Fibroblast of pulmonary artery (primary cell): ENCODE measurements at places on chromosomes 16 and 17.

DNA sequence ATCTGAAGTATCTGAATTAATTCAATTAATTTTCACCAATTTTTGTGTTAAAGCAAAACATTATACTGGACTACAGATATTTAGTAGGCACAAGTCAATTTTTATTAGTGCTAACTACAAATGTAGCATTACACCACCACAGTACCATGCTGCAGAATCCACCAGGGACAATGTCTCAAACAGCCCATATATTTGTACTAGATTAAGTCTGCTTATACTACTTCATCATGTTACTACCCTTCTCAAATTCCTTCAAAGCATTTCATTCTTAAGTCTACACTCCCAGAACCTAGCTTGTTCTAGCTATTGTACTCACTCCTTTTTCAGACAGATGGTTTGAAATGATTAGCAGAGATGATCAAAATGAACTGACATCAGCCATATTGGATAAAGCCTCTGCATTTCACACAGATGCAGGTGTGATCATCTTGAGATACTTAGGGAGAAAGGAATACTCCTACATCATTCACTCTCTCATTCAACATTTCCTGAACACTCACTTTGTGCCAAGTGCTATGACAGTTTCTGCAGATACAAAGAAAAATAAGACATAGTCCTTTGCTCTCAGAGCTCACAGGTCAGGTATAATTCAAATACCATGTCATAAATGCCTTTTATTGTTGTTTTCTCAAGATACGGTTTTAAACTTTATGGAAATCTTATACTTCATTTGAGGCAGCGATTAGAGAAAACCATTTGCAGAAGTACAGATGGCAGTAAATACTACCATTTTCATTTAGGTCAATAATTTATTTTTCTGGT is 47.7 kb downstream of the SMURF2 start:
- DNase-seq = no peak

DNA sequence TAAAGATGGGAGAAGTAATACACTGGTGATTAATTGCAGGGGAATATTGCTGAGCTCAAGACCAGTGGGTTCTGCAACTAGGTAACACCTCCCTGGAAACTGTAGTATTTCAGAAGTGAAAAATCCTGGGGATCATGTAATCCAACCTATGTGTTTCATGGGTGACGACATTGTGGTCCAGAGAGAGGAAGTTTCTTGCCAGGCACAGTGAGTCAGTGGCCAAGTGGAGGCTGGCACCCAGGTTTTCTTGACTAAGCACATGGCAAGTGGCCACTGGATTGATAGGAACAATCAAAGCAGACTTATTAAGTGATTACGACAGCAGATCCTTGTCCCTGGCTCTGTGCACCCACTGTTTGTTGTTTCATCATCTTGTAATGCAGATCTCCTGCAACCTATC is 14.6 kb upstream of the CIITA start:
- peak; percentile 67 for DNase-seq

GRCh38 chr17:75773121-75773807 is 8.3 kb upstream of the GALK1 start:
- no peak for DNase-seq

- DNase-seq = no peak
Observed at GRCh38 chr17:63445571-63445953, 544 bp downstream of the CYB561 start.

DNA sequence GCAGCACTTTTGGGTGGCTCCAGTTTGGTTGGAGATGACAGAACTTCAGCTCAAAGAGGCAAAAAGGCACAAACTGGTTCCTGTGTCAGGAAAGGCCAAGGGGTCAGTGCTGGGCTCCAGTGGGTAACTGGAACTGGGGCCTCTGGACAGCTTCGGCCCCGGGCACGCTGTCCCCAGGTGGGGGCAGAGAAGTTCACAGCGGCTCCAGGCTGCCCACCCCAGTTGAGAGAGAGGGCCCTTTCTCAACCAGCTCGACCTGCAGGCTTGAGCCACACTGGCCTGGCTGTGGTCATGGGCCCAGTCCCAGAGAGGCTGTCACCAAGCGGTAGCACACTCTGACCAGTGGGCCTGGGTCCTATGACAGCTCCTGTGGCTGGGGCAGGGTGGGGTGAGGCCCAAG is 24.5 kb downstream of the ADCY7 start:
- DNase-seq = no peak

DNA sequence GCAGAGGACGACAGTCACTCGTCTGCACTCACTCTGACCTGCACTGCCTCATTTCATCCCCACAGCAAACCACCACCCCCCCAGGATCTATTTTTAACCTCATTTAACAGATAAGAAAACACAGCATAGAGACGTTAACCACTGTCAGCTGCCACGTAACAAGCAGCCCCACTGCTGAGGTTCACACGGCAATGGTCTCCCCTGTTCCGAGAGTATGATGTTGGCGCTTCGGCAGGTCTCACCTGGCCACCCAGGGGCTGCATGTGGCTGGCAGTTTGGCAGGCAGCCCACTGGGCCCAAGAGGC is 16.1 kb downstream of the ZNF469 start:
- no peak for DNase-seq

DNA sequence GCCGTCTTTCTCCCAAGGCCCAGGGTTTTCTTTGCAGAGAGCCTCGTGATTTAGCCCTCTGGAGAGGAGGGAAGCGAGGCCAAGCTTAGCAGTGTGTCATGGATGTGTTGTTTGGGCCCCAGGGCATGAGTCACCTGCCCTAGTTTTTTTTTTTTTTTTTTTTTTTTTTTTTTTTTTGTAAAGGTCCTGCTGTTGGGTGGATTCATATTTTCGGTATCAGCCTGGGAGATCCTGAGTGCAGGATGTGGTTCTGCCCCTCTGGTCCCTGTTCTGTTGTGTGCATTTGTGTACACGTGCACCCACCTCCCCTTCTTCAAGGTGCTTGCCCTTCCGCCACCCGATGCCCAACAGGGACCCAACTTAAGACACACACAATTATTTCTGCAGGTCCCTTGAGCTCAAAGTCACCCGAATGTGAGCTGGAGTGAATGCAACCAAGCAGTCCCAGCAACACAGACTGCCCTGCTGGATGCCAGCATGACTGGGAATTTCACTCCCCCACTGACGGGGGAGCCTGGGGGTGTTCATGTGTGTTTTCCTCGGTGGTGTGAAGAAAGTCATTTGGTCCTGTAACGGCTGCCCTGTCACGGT is 265.8 kb upstream of the TNRC6C start:
- no peak for DNase-seq

- DNase-seq = no peak
Observed at GRCh38 chr16:28846933-28847273, 755 bp upstream of the TUFM start.

DNA sequence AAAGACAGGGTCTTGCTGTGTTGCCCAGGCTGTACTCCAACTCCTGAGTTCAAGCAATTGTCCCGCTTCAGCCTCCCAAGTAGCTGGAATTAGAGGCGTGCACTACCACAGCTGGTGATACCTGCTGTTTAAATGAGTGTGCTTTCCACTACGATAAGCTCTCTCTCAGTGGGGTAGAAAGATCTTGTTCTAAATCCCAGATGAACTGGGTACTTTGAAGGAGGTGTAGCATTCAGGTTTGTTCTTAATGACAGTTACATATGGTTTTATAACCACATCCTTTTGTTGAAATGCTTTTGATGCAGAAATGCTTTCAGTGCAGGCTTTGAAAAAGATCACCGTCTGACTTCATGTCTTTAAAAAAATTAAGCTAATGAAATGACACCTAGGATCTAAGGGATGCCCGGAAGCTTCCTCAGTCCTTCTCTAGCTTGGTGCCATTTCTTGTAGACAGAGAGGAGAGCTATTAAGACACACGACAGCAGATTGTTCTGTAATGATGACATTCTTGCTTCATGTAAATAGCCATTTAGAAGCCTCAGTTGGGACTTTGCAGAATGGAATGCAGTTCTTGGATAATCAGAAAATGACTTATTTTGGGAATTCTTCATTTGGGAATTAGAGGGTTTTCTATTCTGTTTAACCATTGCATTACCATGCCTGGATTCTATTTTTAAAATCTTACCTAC is 19.5 kb downstream of the PMM2 start:
- no peak for DNase-seq

DNA sequence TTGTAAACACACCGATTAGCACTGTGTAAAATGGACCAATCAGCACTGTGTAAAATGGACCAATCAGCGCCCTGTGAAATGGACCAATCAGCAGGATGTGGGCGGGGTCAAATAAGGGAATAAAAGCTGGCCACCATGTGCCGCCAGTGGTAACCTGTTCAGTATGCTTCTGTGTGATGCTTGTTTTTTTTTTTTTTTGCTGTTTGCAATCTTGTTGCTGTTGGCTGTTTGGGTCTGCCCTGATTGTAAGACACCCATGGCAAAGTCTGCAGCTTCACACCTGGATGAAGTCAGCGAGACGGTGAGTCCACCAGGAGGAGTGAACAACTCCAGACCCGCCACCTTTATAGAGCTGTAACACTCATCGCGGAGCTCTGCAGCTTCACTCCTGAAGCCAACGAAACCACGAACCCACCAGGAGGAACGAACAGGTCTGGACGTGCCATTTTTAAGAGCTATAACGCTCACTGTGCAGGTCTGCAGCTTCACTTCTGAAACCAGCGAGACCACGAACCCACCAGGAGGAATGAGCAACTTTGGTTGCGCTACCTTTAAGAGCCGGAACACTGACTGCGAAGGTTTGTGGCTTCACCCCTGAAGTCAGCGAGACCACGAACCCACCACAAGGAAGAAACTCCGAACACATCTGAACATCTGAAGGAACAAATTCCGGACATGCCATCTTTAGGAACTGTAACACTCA is 85.0 kb upstream of the MED9 start:
- no peak for DNase-seq

DNA sequence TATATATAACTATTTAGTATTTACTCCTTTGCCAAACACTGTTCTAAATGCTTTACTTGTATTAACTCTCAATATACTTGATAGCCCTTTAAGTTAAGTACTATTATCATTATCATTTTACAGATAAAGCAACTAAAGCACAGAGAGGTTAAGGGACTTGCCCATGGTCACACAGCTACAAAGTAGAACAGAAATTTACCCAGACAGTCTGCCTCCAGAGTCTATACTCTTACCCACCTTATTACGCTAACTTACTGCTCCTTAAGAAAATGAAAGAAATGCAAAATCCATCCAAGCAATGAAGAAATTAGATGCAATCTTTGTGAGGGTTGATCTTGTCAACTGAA is 25.4 kb upstream of the B4GALNT2 start:
- no peak for DNase-seq

DNA sequence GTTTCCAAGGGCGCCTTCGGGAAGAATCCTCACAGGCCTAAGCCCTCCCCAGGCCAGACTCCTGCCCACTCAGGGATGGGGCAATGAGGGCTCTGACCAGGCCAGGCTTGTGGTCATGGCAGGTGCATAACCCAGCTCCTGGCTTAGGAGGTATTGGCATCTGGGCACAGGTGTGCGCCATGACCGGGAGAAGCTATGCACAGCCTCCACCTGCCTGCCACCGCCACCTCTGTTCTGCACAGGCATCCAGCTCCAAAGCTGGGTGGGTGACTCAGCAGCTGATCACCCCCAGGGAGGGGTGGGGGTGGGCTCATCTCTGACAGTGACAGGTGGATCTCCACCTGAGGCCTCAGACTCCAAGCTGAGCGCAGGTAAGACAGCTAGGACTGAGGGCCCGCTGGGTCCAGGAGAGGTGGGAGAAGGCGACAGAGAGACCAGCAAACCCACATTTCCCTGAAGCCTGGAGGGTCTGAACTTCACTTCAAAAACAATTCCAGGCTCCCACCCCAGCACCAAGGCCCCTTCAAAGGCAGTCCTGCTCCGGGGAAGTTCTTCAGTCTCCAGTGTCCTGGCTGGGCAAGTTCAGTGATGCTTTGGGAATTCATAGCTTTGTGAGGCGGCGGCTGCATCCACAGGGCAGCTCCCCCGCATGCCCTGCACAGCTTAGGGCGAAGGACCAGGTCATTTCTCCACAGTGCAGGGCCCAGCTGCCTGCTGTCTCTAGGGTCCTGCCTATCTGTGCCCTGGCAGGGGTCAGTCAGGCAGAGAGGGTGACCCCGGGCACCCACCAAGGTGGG is 121.6 kb upstream of the SMURF2 start:
- DNase-seq = no peak

DNA sequence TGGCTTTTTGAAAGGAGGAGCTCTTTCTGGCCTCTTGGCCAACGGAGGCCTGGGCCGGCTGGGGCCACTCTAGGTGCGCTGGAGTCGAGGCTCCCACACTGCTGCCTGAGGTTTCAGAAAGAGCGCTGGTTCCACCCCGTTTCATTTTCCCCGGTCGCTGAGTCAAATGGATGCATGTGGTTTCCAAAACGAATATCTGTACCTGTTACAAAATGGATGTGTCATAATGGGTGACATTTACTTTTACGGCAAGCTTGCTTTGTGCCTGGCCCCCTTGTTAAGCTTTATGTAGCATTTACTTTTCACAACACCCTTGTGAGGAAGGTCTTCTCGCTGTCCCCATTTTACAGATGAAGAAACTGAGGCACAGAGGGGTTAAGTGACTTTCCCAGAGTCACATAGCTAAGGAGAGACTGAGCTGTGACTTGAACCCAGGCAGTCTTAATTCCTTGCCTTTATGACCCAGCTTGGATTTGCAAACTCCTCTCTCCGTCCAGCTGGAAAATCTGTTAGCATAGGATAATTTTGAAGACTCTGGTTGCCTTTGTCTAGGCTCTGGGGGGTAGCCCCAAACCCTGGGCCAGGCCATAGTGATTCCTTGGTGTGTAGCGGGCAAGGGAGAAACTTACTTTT is 10.6 kb downstream of the KSR1 start:
- no peak for DNase-seq

DNA sequence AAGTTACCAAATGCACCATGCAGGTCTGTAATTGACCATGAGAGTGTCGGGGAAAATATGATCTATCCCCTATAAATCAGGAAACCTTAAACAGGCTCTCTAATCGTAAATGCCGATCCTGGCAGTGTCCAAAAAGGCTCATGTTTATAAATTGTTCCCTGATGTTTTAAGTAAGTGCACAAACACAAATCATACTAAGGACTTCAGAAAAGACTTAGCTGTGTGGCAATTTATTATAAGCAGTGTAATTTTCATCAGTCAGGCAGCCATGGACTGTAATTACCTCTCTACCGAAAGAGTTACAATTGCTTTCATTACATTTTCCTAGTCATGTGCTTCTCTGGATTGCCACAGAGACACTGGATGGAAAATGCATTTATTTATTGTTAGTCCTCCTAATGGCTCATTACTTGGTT is 73.4 kb upstream of the COX10 start:
- DNase-seq = no peak

GRCh38 chr17:47987240-47987835 is 16.4 kb downstream of the CDK5RAP3 start:
- DNase-seq = no peak
